ENCODE measurements at places on chromosomes 16 and 17.

DNA sequence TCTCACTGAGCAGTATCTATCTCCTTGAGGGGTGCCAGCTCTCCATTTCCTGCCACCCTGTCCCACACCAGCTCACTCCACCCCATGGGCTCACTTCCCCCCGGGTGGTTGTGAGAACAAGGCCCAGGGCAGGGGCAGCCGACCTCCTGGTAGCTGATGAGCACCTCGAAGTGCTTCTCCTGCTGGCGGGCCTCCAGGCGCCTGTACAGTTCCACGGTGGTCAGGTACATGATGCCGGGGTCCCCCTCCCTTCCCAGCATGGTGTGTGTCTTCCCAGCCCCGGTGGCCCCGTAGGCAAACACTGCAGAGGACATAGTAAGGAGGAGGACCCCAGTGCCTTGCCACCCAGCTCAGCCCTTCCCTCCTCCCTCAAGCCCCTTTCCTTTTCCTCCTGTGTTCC, 12.5 kb downstream of the KIF18B start:
- no peak for DNase-seq

DNA sequence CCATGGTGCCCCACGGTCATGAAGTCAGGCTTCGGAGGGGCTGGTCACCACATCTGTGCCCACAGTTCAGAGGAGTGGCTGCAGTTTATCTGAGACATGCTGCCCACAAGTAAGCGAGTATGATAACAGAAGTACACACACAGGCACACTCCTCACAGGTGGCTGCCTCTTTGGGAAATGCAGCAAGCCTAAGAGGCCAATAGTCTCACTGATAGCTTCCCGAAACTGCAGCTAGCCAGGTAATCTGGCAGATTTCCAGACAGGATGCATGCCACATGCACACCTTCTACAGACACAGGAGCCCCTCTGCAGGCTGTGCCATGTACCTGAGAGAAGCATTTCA, 12.6 kb upstream of the GFOD2 start:
- DNase-seq = no peak

- DNase-seq = no peak
These were observed 12.4 kb upstream of the PEMT start for GRCh38 chr17:17603895-17604225.

DNA sequence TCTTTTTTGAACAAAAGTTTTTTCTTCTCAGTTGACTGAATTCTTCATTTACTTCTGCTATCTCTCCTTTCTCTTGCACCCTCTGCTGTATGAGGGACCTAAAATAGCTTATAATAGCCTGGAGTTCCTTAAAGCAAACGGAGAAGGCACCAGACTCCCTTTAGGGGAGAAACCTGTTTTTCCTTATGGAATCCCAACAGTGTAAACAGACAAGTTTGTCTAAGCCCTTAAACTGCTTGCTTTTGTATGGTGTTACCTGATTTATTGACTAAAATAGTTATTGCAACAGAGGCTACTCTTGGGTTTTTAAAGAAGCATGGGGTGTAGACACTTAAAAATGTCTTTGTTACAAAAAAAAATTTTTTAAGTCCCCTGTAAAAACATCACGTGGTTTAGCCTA, 12.9 kb upstream of the TRIM25 start:
- no peak for DNase-seq

DNA sequence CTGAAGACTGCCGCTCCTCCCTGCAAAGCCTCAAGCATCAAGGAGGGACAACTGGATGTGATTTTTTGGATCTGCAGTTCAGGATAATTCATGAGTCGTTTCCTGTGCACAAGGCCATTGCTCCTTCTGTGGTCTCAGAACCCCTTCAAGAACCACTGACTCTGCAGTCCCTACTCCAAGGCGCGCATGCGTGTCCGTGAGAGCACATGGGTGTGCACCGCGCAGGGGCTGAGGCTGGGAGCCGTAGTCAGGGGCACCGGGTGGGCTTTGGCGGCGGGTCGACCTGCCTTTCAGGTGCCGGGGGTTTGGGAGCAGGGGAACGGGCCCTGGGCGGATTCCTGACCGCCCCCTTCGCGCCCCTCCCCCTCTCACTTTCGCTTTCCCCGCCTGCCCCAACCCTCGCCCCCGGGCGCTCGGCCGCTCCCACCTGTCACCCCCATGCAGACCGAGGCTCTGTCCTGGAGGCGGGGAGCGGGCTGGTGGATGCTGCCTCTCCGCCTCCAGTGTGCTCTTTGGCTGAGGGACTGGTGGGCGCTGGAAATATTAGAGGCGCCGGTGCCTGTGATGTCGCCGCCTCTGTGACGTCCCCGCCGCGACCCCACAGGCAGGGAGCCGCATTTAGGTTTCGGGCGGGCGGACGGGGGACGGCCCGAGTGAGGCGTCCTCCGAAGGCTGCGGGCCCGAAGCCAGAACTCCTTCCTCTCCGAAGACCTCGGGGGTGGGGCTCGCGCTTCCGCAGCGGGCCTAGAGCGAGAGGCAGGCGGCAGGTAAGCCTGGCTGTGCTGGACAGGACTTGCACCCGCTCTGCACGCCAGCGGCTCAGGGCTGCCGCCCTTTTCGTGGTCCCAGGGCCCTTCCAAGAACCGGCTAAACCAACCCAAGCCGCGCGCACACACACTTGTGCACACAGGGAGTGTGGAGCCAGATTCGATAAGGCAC, at the start of gene SPATA32:
Gene SPATA32, minus strand, starts transcription at position 518 of the 939 bp plus-strand sequence. Its CDS starts 78 bp downstream, at position 440.
- DNase-seq = peak; percentile 46

DNA sequence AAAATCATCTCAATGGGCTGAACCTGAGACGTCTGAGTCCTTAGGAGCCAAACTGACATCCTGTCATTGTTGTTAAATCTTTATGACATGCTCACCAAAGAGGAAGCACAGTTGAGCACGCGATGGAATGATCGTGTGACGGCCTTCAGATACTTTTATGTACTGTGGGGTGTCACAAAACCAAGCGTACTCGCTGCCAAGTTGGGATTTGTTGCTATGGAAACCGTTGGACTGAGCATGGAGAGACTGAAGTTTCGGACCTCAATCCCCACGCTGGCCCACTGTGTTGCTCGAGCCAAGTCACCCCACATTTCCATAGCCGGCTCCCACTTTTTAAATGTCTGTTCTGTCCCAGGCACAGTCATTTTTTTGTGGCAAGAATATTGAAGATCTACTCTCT, 222.8 kb upstream of the SDK2 start:
- DNase-seq = no peak

- no peak for DNase-seq
These were observed 30.2 kb upstream of the MRPS23 start for GRCh38 chr17:57880086-57880456.
